Activated naive CD8-positive, alpha-beta T cell treated with anti-CD3 and anti-CD28 coated beads, Interleukin-2, amount 50 U/mL, for 24 hours (primary cell): ENCODE measurements at places on chromosomes 7 and 10.

- no peak for DNase-seq
These were observed 546.8 kb upstream of the FOXK1 start for GRCh38 chr7:4135301-4135700.

DNA sequence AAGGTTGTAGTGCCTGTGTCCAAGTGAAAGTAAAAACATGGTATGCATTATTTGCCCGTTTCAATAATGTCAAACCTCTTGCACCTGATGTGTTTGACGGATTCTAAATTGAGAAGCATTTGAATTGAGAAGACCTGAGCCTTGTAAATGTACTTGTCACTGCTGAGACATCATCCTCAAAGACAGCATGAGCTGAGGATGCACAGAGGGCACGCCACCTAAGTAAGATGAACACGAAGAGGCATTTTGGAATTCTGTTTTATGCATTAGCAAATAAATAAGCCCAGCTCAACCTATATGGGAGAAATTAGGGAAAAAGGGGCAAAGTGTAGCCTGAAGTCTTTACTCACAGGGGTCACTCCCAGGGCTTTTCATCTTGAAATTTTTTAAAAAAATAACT, 73.8 kb upstream of the SORCS1 start:
- DNase-seq = no peak

- no peak for DNase-seq
These were observed 121.9 kb downstream of the RALA start for GRCh38 chr7:39745320-39745719.

DNA sequence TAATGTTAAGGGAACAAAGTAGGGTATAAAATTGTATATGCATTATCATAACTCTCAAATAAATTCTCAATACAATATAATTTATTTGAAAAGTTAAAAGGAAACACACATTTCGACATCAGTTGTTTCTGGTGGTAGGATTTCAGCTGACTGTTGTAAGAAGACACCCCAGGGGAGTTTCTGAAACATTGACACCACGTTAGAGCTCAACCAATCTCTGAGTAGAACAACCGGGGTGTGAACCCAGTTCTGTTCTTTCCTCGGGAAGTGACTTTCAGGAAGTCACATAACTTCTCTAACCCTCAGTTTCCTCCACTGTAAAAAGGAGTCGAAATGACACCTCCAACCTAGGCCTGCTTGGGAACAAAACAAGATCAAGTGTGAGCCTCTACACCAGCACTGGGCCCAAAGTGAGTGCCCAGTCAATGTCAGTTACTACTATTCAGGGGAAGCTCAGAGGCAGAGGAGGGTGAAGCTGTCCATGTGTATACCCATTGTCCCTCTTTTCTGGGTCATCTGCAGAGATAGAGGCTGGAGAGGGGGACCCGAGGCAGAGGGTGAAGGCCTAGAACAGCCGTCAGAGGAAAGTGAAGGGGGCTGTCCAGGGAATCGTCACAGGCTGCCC, 67.1 kb downstream of the AOAH start:
- DNase-seq = no peak
